Skeletal muscle tissue (tissue), 5 donors: ENCODE measurements at places on chromosomes 2 and 18. TPM values are rescaled to one million over a fixed set of nuclear protein-coding genes. Genes with fewer than 3 reads are reported as not detected.

CERKL gene
- not detected for total RNA-seq

STAT4 gene
- total RNA-seq, result 2.6 TPM

FRZB gene
- total RNA-seq, result 6.8 TPM

TCF23 gene
- total RNA-seq, result 0.52 TPM

PPP1R1C gene
- 1.6 TPM for total RNA-seq

DAPL1 gene
- total RNA-seq, result not detected

CXCR4 gene
- total RNA-seq, result 29.2 TPM

ABCB11 gene
- not detected for total RNA-seq

ALPP gene
- total RNA-seq, result not detected

AQP12A gene
- total RNA-seq, result not detected

NPPC gene
- total RNA-seq, result 5.7 TPM

RTP5 gene
- total RNA-seq, result not detected

SERPINB2 gene
- total RNA-seq, result not detected

CGREF1 gene
- total RNA-seq, result 2.1 TPM

LPIN2 gene
- total RNA-seq, result 11.0 TPM

PLB1 gene
- total RNA-seq, result 1.0 TPM

LNPK gene
- total RNA-seq, result 45.4 TPM

IL36G gene
- total RNA-seq, result not detected

FEV gene
- not detected for total RNA-seq

ZNF512 gene
- total RNA-seq, result 23.5 TPM

LCT gene
- not detected for total RNA-seq

DYNAP gene
- total RNA-seq, result not detected

GPATCH11 gene
- total RNA-seq, result 3.7 TPM

ABHD1 gene
- total RNA-seq, result not detected
